ENCODE measurements at places on chromosomes 16 and 17.

DNA sequence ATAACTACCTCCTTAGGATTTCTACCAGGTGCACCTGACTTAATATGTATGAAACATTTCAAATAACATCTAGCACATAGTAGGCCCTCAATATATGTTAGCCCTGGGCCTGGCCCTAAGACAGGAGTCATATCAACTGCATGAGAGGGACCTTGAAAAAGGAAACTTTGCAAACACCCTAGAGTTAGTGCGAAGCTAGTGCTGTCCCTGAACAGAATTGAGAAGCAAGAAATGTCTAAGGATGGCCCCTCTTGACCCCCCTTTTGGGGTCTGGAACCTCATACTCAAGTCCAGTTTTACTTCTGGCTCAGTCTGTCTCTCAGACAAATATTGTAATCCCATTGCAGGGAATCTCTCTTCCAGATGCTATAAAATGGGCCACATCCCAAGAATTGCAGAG lies 80.5 kb downstream of the CBLN1 start:
- DNase-seq: no peak

DNA sequence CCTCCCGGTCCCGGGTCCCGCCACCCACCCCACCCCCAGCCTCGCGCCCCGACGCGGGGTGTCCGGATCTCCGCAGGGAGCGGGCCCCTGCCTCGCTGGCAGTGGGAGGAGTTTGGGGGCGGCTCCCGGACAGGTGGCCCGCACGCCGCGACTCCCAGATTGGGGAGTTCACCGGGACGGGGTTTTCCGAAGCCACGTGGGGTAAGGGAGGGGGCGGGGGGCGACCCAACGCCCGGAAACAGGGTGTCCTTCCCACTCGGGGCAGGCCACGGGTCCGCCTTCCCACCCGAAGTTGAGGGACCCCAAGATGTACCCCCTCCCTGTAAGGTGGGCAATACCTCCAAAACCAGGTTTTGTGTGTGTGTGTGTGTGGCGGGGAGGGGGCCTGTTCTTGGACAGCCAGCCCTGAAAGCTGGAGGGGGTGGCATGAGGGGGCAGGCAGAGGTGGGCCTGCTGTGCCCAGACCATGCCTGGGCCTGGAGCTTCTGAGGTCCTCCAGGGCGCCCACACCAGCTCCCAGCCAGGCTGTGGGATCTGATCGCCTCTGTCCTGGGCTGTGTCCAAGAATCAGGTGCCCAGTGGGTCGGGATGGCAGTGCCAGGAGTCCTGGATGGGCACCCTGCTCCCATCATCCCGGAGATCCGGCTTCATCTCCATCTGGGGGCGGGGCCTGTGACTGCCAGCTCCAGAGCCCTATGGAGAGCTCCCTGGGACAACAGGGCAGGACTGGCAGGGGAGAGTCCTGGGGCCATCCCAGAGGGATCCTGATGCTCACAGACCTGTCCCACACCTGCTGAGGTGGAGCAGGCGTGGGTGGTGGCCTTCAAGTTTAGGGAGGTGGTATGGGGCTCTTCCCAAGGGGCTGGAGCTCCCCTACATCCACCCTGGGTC lies 767 bp downstream of the SYNGR2 start:
- DNase-seq: peak; percentile 84

- no peak for DNase-seq
Measured at GRCh38 chr17:72969293-72969906, 123.1 kb downstream of the SLC39A11 start.

GRCh38 chr16:26614237-26614841 lies 452.4 kb upstream of the C16orf82 start:
- DNase-seq: no peak

DNA sequence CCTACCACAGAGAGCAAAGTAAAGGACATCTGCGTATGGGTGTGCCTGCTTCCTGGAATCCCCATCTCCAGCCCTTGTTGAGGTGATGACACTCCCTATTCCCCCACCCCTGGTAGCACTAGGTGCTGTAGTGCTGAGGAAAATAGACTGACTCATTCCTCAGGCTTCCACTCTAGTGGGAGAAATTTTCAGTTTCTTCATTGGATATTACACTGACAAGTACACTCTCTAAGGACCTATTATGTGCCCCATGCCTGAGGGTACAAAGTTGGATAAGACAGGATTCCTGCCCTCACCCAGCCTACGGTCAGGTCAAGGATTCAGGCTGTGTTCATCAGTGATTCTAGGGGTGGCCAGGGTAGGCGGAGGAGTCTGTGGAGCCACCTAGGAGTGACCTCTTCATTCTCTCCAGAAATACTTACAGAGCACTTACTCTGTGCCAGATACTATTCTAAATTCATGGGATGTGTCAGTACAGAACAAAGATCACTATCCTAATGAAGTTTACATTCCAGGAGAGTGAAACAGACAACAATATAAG lies 4.5 kb upstream of the ZC3H7A start:
- DNase-seq: no peak

DNA sequence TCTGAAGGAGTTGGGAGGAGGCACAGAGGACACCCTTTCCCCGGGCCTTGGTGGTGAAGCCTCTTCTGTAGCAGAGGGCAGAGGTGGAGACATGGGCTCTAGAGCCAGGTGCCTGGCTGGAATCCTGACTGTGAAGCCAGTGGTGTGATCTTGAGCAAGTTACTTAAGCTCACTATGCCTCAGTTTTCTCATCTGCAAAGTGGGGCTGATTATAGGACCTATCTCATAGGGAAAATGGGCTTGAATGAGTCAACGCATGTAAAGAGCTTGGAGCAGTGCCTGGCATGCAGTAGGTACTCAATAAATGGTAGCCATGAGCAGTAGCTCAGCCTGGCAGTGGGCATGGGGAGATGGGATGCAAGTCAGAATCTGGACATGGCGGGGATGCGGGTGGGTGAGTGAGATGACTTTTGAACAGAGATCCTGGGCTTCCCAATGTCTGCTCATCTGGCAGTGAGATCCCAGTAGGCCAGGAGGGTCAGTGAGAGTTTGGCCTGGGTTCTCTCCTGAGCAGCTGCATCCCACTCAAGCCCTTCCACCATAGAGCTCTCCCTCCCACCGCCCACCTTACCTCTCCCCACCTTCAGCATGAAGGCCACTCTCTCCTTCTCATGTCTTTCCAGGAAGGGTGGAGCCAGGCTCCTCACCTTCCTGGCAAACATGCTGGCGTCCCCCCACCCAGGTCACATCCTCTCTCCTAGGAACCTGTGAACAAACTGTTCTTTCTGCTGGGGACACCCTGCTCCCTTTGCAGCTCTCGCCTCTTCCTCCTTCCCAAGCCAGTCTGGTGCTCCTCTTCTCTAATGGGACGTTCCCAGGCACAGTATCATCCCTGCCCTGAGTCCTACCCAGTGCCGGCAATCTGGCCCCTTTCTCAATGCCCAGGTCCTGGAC lies 13.1 kb upstream of the SP2 start:
- DNase-seq: no peak

- DNase-seq: no peak
Measured at GRCh38 chr16:55384288-55385247, 60.6 kb downstream of the IRX6 start.

- DNase-seq: no peak
Measured at GRCh38 chr17:74702116-74702871, 10.4 kb downstream of the CD300LF start.

- no peak for DNase-seq
Measured at GRCh38 chr16:87735270-87736007, 30.3 kb downstream of the KLHDC4 start.

DNA sequence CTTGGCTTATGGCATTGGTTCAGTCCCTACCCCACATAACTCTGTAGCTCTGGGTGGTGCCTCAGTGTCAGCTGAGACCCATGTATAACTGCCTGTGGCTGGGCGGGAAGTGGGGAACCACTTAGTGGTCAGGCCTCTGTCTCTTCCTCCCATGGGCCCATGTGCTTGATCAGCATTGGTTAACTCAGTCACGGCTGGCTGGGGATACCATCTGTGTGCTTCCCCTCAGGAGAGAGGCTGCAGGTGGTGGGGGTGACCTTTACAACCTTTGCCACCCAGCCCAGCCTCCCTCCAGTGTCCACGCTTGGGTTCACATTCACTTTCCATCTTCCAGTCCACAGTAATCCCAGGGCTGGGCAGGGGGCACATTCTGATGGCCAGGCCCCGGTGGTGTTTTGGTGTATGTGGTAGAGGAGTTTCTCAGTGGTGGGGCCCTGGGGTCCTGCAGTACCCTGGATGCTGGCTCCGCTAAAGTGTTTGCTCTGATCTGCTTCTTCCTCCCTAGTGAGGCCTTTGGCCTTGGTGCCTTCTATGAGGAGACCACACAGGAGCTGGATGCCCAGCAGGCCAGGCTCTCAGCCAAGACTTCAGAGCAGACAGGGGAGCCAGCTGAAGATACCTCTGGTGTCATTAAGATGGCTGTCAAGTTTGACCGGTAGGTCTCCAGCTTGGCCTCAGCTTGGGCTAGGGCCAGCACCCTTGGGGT lies 10.2 kb upstream of the NFATC3 start:
- DNase-seq: no peak
